ENCODE measurements at places on chromosomes 7 and 10.

DNA sequence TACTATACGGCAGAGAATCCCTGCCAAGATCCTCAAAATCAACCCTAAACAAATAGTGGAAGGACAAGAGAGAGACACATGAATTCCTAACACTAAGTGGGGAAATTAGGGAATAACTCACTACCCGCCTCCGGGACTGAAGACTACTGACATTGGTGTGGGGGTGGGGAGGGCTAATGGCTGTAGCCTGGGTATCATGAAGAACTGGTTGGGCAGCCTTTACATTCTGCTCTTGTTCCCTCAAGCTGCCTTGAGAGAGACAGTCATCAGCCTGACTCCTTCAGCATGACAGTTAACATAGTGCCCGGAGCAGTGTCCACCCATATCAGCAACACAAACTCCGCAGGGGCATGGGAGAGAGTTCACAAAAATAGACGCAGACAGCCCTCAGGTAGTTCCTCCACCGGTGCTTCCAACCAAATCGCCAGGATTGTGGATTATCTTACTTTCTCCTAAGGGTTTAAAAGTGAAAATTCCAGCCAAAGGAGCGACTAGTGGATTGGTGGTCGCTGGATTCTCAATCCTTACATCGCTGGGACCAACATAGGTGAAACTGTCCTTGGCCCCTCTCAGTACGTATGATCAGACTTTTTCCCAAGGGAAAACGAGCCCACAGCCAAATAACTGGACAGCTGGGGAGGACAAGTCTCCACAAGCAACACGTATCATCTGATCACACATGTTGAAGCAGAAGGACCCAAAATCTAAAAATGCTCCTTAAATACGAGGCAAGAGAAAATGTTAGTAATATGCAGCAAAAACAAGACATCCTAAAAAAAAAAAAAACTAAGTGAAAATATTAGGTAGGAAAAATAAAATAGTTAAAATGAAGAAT lies 22.6 kb downstream of the TMEM254 start:
- DNase-seq: no peak

GRCh38 chr10:24483701-24484100 lies 240.0 kb downstream of the ARHGAP21 start:
- no peak for DNase-seq

- DNase-seq: no peak
Measured at GRCh38 chr10:108275895-108276685, 1111.6 kb upstream of the SORCS1 start.

DNA sequence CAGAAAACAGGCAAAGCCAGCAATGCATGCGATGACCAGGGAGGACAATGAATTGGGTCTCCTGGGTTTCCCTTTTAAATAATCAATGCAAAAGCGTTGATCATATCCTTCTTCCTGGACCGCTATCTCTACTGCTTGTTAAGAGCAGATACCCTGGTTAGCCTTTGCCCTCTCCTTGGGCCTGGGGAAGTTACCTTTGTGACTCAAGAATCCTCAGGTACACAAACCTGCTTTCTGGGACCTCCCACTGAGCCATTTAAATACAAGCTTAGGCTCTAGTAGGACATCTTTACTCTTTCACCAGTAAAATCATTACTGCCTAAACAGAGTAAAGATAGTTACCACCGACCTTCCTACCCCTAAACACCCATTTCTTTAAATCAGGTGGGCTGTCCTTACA lies 173.9 kb downstream of the WNT2 start:
- DNase-seq: no peak

DNA sequence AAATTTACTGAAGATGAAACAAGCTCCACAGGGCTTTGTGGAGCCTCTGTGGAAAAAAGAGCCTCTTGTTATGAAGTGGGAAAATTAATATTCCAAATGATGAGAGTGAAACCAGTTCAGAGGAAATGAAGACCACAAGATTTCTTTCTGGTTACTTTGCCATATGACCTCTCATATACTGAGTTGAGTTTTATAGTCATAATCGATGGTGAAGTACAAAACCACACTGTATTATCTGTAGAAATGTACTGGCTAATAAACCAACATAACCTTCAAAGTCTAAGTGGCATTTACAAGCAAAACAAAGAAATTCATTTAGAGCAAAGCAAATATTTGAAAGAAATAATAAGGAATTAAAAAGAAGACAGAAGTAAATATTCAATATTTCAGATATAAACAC lies 662.6 kb upstream of the ZWINT start:
- no peak for DNase-seq

DNA sequence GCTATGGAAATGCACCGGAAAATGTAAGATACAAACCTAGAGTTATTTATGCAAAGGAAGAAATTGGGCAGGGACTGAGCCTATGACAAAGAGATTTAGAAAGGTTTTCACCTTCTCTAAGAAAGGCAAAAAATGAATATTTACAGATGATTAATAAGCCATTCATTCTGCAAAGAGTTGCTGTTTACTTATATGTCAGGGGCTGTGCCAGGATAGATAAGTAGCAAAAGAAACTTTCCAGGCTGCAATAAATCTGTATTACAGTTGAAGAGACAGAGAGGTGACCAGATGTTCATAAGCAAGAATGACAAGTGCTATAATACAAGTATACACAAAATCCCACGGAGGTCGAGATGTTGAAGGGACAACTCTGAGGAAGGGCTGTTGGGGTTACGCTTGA lies 299.6 kb downstream of the CALN1 start:
- no peak for DNase-seq

DNA sequence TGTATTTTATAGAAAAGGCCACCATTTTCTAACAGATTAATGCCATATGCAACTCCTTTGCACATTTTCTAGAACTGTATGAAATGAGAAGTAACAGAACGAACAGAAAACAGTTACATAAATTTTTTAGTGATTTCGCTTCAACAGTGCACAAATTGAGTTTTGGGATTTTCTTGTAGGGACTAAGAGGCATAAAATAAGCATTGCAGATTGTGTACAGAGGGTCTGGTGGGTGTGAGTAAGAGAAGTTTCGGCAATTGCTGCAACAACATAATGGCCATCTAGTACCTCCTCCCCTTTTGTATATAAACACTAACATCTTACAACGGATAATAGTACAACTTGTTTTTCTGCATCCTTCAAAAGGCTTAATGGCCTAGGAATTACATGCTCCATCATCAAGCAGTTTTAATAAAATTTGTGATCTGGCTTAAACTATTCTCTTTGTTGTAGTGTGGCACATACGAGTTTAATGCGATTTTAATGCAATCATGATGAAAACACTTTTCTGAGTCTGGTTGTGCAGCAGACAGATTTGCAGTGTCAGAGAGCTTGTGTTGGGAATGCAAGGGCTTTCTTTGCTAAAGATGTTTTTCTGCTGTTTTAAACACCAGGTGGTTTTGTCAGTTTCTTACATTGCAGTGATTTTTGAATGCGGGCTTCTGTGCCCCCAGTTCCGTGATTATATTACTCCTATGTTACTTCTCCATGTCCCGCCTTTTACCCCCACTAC lies 2.9 kb downstream of the GLCCI1 start:
- DNase-seq: no peak

- DNase-seq: no peak
Measured at GRCh38 chr7:140310337-140311002, 87.9 kb downstream of the SLC37A3 start.

DNA sequence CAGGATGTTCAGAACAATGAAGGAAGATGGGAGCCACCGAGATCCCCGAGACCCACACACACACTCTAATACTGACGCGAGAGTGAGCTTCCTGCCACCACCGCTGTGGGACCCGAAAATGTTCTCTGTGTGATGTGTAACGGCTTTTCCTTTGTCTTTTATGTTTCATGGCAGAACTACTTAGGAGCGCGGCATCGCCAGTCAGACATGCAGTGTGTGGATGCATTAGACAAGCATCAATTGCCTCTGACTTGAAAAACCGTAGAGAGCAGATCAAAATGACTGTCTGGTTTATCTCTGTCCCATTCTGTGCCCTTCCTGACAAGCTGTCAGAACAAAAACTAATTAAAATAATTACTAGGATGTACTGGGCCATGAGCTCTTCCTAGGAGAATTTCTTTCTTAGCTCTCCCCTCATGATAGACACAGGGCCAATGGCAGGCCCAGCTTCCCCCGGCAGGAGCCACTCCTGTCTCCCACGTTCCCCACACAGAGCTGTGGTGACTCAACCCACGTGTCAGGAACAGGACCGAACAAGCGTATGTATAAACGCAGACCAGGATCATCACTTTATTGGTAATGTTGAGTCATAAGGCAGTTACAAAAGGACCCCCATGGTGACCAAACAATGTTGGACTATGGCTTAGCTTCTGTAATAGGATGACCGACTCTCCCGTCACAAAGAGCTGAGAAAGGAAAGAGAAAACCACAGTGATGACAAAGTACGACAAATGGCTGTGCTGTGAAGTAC lies 705.0 kb downstream of the PARD3 start:
- DNase-seq: no peak

GRCh38 chr10:7107285-7107684 lies 303.5 kb downstream of the SFMBT2 start:
- DNase-seq: no peak

GRCh38 chr10:97263971-97264370 lies 28.5 kb downstream of the ARHGAP19 start:
- DNase-seq: no peak

DNA sequence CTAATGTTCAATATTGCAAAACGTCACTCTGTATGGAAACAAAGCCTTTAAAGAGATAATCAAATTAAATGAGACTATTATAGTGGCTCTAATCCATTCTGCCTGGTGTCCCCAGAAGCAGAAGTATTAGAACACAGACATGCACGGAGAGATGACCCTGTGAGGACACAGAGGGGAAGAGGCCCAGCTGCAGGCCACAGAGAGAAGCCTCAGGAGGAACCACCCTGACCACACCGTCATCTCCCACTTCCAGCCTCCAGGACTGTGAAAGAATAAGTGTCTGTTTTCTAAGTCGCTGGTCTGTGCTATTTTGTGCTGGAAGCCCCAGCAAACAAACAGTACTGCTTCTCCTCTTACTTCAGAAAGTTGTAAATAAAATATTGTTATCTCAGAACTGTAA lies 283.5 kb upstream of the ADARB2 start:
- DNase-seq: no peak

DNA sequence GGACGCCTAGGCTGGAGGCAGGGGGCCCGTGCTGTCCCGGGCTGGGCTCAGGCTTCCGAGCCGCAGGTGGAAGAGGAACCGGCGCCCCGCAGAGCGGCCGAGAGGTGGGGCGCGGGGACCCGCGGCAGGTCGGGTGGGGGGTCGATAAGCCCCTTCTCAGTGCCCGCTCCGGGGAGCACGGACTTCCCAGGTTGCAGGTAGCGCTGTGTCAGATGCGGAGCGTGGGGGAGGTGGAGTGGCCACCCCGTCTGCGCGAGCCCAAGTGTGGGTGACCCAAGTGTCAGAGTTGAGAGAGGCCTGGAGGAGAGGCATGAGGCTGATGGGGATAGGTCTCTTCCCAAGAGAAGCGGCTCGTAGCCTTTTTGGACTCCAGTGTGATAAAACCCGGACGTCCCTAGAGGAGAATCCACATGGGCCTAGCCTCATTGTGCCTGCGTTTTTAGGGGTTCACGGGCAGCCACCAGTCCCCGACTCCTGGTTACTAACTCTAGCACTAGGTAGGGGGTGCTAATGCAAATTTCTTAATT lies 580 bp downstream of the EEPD1 start:
- no peak for DNase-seq

GRCh38 chr10:34217524-34217923 lies 597.6 kb downstream of the PARD3 start:
- no peak for DNase-seq

DNA sequence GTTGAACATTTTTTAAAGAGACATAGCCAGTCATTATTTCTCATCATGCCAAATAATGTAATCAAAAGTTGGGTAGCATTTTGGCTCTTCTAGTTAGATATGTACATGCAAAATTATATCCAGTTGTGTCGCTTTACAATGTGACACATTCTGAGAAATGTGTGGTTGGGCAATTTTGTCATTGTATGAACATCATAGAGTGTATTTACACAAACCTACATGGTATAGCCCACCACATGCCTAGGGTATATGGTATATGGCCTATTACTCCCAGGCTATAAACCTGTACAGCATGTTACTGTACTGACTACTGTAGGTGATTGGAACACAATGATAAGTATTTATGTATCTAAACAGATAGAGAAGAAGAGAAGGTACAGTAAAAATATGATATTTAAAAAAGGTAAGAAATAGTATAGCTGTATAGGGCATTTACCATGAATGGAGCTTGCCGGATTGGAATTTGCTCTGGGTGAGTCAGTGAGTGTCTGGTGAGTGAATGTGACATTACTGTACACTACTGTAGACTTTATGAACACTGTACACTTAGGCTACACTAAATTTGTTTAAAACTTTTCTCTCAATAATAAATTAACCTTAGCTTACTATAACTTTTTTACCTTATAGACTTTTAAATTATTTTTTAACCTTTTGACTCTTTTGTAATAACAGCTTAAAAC lies 16.5 kb downstream of the ZNF365 start:
- DNase-seq: no peak

- no peak for DNase-seq
Measured at GRCh38 chr7:117061751-117062150, 108.5 kb downstream of the ST7 start.

DNA sequence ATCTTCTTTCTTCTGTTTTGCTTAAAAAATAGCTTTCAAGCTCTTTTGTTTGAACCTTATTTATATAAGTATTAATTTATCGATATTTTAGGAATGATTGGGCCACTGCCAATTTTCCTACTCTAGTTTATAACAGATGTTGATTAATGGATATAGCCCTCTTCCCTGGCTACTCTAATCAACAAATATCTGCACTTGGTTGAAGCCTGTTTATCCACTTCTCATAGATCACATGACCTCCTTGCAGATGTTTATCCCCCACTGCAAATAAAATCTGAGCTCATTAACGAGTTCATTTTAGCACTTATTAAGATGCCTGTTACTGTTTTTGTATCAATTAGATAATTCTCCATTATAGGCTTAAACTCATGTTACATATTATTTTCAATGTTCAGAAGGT lies 715.3 kb downstream of the CNTNAP2 start:
- DNase-seq: no peak

- no peak for DNase-seq
Measured at GRCh38 chr10:114327537-114328440, 76.5 kb downstream of the AFAP1L2 start.

- no peak for DNase-seq
Measured at GRCh38 chr7:85600395-85600794, 413.5 kb upstream of the SEMA3D start.

DNA sequence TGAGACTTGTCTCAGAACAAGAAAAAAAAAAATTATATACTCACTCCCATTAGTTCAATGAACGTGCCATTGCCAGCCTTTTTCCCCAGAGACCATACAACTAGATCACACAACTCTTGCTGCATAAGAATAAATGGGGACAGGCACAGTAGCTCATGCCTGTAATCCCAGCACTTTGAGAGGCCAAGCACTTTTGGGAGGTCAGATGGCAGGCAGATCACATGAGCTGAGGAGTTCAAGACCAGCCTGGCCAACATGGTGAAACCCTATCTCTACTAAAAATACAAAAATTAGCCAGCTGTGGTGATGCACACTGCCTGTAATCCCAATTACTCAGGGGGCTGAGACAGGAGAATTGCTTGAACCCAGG lies 13.6 kb downstream of the PDLIM1 start:
- DNase-seq: no peak

DNA sequence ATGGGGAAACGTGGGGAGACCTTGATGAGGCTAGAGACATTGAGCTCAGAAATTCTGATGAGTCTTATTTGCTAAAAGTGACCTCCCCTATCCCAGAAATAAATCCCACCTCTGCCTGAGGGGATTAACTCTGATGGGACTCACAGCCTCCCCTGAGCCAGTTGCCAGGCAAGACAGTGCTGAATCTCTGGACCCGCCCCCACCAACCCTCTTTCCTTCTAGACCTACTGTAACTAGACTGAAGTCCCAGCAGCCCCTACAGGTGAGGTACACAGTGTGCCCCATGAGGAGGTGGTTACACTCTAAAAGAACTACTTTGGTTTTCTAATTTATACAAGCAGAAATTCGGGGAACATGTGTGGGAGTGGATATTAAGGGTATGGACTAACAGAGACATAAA lies 42.9 kb downstream of the PTPRE start:
- no peak for DNase-seq
